Osteocyte (in vitro differentiated cells): ENCODE measurements at places on chromosomes 3 and 15. TPM values are rescaled to one million over a fixed set of nuclear protein-coding genes. Genes with fewer than 3 reads are reported as not detected.

ZIC4 gene
- total RNA-seq = 8.6 and 8.8 TPM in 2 replicates

CHRFAM7A gene
- 1.7 and 3.4 TPM in 2 replicates for total RNA-seq

DNA sequence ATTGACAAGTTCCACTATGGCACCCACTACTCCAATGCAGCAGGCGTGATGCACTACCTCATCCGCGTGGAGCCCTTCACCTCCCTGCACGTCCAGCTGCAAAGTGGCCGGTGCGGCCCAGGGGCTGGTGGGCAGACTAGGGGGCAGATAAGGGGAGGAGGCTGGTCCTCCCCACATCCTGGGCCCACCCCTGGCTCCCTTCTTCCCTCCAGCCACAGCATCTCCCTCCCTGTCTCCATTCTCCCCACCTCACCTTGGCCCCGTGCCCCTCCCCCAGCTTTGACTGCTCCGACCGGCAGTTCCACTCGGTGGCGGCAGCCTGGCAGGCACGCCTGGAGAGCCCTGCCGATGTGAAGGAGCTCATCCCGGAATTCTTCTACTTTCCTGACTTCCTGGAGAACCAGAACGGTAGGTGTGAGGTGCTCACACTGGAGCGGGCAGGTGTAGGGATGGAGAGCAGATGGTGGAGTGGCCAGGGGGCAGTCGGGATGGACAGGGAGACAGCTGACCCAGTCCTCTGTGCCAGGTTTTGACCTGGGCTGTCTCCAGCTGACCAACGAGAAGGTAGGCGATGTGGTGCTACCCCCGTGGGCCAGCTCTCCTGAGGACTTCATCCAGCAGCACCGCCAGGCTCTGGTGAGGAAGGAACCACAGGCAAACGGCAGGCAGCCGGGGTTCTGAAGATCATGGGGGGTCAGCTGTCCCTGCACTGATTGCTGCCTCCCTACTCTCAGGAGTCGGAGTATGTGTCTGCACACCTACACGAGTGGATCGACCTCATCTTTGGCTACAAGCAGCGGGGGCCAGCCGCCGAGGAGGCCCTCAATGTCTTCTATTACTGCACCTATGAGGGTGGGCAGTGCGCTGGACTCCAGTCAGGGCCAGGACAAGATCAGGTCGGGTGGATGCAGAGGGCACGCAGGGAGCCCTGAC, 26.0 kb downstream of the NBEAL2 start:
- no peak overlapping the region for H3K27ac ChIP-seq
- DNase-seq = no peak
- peaks cover 10% of the 10 kb centered on the region for H3K4me1 ChIP-seq
- no peaks in the 10 kb centered on the region for H3K27me3 ChIP-seq

GRCh38 chr3:135556174-135556573, 409.4 kb upstream of the PPP2R3A start:
- no peaks in the 10 kb centered on the region for H3K27me3 ChIP-seq
- no peaks in the 10 kb centered on the region for H3K36me3 ChIP-seq
- no peaks in the 10 kb centered on the region for H3K4me1 ChIP-seq

DNA sequence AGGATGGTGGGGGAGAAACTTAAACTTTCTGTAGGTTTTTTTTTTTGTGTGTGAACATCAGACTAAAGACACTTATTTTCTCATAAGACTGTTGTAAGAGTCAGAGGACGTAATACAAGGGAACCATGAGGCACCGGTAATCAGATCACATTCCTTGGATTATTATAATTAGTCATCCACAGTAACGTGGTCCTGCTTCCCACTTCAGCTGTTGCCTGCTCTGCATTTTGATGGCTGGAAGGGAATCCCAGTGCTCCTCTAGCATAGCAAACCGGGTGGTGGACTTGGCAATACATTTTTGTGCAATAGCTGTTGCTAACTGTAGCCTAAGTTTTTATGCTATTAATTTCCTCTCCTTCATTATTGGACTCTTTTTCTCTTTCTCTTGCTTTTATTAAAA, 294.8 kb downstream of the NR2F2 start:
- H3K4me1 ChIP-seq = peaks cover 4% of the 10 kb centered on the region
- no peak overlapping the region for H3K27ac ChIP-seq
- no peak overlapping the region for H3K4me3 ChIP-seq

CCPG1 gene
- total RNA-seq = 150 and 174 TPM in 2 replicates

DNA sequence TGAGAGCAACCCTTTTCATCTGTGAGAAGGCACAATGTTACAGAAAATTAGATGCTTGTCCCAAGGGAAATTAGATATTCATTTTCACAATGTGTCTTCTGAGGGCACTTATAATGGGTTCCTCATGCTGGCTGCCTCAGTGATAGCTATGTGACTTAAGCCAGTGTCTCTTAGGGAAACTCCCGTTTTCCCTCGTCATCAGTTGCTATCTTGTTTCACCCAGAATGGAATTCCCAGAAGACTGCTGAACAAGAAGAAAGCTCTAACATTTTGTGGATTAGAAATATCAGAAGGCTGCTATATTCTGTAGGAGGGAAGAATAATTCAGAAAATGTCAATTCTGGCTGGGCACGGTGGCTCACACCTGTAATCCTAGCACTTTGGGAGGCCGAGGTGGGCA, 67.9 kb upstream of the WDR72 start:
- peaks cover 4% of the 10 kb centered on the region for H3K27me3 ChIP-seq
- no peak overlapping the region for H3K27ac ChIP-seq
- H3K4me3 ChIP-seq = no peak overlapping the region
- no peaks in the 10 kb centered on the region for H3K36me3 ChIP-seq
- H3K4me1 ChIP-seq = peaks cover 16% of the 10 kb centered on the region
